Naive B cell (primary cell): ENCODE measurements at places on chromosomes 12 and 14.

GRCh38 chr14:96934638-96935330 is 137.6 kb downstream of the VRK1 start:
- no peak for DNase-seq

DNA sequence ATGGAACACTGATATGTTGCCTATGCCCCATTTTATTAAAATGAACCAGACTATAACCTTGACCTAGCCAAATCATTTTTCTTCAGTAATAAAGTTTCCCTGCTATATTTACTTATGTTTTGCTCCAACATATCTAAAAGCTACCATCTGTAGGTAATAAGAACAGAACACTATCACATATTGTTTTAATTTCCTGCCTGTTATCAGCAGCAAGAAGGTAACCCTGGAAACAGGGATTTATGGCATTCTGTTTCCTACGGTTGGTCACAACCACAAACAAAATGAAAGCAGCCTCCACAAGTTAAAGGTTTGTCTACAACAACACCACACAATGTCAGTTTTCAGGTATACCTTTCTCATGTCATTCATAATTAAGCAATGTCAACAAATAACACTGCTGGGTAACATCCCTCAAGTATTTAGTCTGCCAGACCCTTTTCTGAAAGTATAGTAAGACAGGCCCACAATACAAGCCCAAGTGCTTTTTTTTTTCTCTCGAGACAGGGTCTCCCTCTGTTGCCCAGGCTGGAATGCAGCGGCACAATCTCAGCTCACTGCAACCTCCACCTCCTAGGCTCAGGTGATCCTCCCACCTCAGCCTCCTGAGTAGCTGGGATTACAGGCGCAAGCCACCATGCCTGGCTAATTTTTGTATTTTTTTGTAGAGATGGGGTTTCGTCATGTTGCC is 25.5 kb downstream of the GCH1 start:
- DNase-seq, result no peak

- DNase-seq, result no peak
Observed at GRCh38 chr14:75559451-75560222, 18.8 kb upstream of the FLVCR2 start.

GRCh38 chr12:77130193-77130592 is 64.8 kb upstream of the E2F7 start:
- no peak for DNase-seq

- no peak for DNase-seq
Observed at GRCh38 chr12:76890151-76891143, 11.6 kb upstream of the CSRP2 start.

DNA sequence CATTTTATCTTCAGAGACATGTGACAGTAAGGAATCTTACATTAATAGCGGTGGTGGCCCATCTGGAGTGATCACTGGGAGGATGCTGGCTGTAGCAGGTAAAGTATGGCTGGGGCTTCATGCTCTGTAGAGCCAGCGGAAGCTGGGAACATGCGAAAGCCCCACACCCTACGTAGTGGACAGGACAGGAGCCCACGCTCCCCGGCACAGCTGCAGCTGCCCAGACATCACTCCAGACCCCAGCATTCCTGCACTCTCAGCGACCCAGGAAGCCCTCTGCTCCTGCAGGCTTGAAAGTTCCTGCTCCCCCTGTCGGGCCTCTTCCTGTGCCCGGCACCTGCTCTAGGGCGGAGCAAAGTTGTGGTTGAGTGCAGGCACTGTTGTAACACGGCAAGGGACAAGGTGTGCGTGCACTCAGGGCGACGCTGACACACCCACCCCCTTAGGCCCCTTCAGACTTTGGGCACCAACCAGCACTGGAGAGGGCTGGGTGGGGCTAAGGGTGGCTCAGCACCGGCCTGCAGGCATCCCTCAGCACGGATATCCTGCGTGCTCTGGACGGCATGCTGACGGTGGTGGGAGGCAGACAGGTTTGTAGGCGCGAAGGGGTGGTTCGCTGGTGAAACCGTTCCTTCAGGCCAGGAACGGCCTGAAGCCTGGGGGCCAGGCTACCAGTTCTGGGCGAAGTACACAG is 568.3 kb downstream of the FSCB start:
- no peak for DNase-seq

DNA sequence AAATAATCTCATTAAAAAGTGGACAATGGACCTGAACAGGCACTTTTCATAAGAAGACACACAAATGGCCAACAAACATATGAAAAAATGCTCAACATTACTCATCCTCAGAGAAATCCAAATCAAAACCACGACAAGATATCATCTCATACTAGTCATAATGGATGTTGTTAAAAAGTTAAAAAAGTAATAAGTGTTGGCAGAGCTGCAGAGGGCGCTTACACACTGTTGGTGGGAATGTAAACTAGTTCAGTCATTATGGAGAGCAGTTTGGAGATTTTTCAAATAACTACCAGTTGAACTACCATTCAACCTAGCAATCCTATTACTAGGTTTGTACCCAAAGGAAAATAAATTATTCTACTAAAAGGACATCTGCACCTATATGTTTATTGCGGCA is 47.2 kb downstream of the FOXG1 start:
- DNase-seq, result no peak

DNA sequence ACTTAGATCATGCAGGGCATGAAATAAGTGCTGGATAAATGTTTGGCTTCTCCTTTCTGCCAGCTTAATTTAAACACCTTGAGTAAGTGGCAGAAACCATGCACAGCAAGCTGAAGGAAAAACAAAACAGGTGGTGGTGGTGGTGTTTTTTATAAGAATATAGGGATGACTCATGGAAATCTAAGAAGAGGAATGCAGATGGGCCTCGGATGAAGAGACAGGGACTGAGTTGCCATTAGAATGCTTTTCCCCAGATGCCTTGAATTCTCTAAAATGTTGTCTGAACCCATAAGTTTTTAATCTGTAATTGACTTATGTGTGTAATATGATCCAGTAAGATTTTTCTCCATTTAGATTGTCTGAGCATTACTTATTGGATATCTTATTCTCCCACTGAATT is 93.1 kb upstream of the ZDHHC17 start:
- no peak for DNase-seq

- no peak for DNase-seq
Observed at GRCh38 chr12:49923880-49924556, 20.3 kb upstream of the FAIM2 start.

- no peak for DNase-seq
Observed at GRCh38 chr14:92563359-92563758, 49.8 kb downstream of the RIN3 start.

GRCh38 chr12:32390572-32391219 is 8.7 kb upstream of the FGD4 start:
- no peak for DNase-seq

GRCh38 chr12:7130701-7131501 is 730 bp downstream of the CLSTN3 start:
- peak; percentile 21 for DNase-seq

DNA sequence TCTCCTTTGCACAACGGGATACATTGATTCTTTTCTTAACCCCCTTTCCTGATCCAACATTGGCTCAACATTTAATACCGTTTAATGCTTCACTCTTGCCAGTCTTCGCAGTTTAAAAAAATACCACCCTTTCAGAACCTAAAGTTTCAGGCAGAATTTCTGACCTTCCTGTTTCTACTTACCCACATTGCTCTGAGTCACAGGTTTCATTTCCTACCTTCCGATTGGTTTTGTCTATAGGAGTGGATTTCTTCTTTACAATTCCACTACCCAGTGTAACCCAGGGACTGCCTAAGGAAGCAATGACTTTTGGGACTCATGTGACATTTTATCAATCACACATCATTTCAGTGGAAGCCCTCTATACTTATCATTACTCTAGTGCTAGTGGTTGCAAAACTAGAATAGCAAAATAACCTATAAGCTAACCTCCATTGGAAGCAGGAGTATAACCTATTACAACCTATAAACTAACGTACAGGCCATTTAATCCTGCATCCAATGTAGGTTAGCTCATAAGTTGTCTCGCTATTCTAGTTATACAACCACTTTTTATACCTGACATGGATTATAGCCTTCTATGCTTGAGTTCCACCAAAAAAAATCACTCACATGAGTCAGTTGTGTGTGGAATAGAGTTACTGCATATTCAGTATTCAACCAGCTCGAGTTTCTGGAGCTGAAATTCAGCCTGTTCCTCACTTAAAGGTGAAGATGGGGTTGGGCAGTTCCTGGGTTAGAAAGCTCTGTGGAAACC is 64.9 kb upstream of the KITLG start:
- DNase-seq, result no peak

DNA sequence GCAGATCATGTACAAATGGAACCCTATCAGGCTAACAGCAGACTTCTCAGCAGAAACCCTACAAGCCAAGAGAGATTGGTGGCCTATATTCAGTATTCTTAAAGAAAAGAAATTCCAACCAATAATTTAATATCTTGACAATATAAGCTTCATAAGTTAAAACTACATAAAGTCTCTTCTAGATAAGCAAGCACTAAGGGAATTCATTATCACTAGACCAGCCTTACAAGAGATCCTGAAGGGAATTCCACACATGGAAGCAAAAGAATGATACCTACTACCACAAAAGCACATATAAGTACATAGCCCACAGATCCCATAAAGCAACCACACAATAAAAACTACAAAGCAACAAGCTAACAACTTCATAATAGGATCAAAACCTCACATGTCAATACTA is 60.4 kb upstream of the SCAF11 start:
- DNase-seq, result no peak

DNA sequence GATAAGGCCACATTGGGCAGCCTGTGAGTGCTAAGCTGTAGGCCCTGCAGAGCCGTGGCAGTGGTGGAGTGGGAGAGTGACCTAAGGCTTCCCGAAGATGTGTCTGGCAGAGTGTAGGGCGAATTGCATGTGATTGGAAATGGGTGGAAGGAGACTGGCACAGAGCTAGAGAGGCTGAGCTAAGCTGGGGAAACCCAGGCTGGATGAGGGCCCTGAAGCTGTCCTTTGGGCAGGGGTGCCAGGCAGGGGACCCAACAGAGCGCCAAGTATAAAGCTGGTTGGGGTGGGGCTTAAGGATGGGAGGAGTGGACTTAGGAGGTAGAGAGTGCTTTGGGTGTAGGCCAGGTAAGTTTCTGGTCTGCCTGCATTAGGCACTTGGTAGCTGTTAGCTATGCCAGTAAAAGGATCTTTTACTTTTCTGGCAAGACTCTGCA is 47.9 kb downstream of the WDR20 start:
- DNase-seq, result no peak

GRCh38 chr12:60014436-60014835 is 418.6 kb downstream of the SLC16A7 start:
- no peak for DNase-seq

GRCh38 chr12:48189331-48190125 is 6.1 kb downstream of the CCDC184 start:
- DNase-seq, result peak; percentile 65

DNA sequence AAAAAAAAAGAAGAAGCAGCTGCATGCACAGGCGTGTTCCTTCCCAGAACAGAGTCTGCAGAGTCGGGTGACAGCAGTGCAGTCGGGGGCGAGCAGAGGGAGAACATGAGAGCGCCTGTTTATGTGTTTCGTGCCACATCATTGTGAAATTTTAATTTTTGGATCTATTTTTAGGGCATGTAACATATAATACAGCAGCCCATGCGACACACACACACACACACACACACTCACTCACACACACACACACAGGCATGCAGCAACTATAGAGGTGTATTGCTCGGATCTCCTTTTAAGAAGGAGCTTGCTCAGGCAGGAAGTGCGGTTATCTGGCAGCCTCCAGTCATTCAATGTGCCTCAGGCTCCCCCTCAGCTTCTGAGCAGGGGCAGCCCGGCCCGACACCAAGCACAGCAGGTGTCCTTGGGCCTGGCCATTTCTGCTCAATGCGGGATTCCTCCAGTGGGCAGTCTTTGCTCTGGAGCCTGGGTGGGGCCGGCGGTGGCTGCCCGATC is 71.8 kb downstream of the ZNF664 start:
- DNase-seq, result no peak

- DNase-seq, result no peak
Observed at GRCh38 chr12:4745249-4745648, 25.0 kb downstream of the GALNT8 start.

GRCh38 chr12:108310489-108310888 is 28.6 kb downstream of the CMKLR1 start:
- no peak for DNase-seq

GRCh38 chr12:4133636-4134447 is 139.7 kb upstream of the CCND2 start:
- no peak for DNase-seq

- DNase-seq, result no peak
Observed at GRCh38 chr14:41570415-41571155, 36.1 kb upstream of the LRFN5 start.

DNA sequence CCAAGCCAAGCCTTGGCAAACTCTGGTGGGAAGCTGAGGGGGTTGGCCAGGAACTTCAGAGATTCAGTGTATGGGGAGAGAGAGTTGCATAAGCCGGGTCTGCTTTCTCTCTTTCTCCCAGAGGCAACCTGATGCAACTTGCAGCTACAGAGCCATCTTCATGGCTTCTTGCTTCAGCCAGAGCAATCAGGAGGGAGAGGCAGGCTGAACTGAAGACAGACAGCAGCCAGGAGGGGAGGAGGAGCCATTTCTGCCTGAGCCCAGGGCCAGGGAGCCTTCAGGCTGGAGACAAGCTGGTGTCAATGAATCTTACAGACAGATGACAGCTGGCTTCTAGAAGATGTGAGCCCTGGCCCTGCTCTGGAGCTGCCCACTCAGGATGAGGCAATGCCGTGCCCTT is 18.7 kb downstream of the NPC2 start:
- no peak for DNase-seq
